GM12878 (cell line): ENCODE measurements at places on chromosomes 5 and 9. TPM values are rescaled to one million over a fixed set of nuclear protein-coding genes. Genes with fewer than 3 reads are reported as not detected.

DNA sequence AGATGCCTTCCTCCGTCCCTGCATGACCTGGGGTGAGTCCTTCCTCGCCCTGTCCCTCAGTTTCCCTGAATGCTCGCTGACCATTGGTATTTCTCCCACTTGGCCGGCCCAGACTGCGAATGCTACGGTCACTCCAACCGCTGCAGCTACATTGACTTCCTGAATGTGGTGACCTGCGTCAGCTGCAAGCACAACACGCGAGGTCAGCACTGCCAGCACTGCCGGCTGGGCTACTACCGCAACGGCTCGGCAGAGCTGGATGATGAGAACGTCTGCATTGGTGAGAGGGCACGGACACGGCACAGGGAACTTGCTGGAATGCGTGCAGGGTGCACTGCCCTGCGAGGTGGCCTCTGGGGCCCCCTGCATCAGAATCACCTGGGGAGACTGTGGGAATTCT is 77.1 kb downstream of the NTNG2 start:
- DNase-seq: no peak

- no peak for DNase-seq
Measured at GRCh38 chr5:77082280-77082679, 4.8 kb downstream of the ZBED3 start.

GRCh38 chr5:180353980-180354452 is 880 bp upstream of the GFPT2 start:
- DNase-seq: no peak

DNA sequence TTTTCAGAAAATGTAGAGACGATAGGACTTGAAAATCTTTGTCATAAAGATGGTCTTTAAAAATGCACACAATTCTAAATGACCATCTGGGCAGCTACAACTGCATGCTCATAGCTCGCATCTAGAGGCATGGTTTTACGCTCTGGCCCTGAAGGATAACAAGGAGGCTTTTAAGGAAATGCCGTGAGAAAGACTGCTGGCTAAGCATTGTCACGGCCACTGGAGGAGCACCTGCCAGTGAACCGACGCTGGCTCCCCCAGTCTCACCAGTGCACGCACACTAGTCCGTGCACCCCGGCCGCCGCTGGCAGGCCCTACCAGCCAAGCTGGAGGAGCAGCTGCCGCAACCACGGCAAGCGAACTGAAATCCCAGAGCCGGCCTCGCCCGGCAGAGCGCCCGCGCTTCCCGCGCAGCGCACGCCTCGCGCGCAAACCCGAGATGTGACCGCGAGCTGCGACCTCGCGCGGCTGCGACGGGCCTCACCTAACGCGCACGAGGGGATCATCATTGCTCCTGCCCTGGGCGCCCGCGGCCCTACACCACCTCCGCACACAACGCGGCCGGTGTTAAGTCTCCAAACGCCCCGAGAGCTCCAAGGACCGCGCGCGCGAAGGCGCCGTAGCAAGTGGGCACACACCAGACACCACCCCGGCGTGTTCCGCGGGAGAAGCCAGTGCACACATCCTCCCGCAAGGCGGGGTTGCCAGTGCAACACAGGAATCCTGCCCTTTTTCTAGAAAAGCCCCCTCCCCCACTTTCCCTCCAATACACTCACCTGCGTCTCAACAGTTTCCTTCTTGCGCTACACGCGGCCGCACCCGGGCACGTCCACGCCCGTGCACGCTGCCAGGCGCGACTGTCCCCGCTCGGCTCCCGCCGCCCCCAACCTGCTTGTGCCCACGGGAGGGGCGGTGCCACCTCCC is 5.3 kb downstream of the ELAVL2 start:
- no peak for DNase-seq

GRCh38 chr5:43643750-43644149 is 40.8 kb downstream of the NNT start:
- no peak for DNase-seq

GRCh38 chr5:58266402-58266801 is 193.5 kb downstream of the PLK2 start:
- no peak for DNase-seq

DNA sequence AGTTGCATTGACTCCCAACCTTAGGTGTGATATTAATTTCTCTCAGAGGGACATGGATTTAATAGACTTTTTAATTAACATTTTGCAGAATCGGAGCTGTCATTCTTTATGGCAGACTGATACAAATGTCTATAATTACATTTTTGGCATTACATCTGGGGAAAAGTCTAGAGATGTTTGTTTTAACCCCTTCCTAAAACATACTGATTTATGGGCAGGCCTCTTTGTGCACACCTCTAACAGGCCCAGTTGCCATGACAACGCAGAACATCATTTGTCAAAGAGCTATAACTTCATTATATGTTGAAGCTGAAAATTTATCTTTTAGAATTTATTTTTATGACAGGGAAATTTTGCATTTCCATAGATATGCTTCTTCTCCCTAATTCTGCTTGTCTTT is 158.5 kb downstream of the NTRK2 start:
- no peak for DNase-seq

GRCh38 chr5:160133071-160133917 is 14.0 kb upstream of the PWWP2A start:
- DNase-seq: no peak

- DNase-seq: no peak
Measured at GRCh38 chr9:124180557-124180956, 77.2 kb upstream of the NEK6 start.

DNA sequence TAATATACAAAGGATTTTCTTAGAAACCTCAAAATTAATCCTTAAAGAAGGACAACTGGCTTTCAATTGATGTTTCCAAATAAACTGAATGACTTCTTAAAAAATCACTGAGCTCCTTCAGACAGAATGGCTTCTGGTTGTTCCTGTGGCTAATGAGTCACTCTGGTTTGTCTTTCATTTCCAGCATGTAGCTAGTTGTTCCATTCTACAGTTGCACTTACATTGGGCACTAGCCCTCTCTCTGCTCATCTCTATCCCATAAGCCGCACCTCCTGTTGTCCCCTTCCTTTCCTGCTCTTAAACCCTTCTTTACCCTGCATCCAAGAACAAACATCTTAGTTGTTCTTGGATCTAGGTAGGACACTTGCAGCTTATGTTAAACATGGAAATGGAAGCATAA is 235.3 kb upstream of the HAPLN1 start:
- DNase-seq: no peak

GRCh38 chr9:76697554-76697953 is 66.7 kb upstream of the PCA3 start:
- no peak for DNase-seq

Gene NEK6
- 136 and 142 TPM in 2 replicates for total RNA-seq

Gene SLC34A1
- 0.05 and 0.10 TPM in 2 replicates for total RNA-seq

Gene FOXB2
- total RNA-seq: not detected in 2 replicates

Gene ERP44
- total RNA-seq: 20.1 and 21.2 TPM in 2 replicates

Gene TERT
- 14.8 and 21.5 TPM in 2 replicates for total RNA-seq

Gene EDIL3
- 0.23 and 0.32 TPM in 2 replicates for total RNA-seq

Gene RFX3
- 11.9 and 14.8 TPM in 2 replicates for total RNA-seq
